ENCODE measurements at places on chromosomes 16 and 17. TPM values are rescaled to one million over a fixed set of nuclear protein-coding genes. Genes with fewer than 3 reads are reported as not detected.

- DNase-seq, result no peak
Observed at GRCh38 chr17:22517716-22518115, 825.4 kb downstream of the KCNJ18 start.

The PAM16 gene
- total RNA-seq, result 39.3 TPM

The C16orf96 gene
- total RNA-seq, result 0.22 TPM

The ADAMTS18 gene
- total RNA-seq, result not detected
